Right atrium auricular region (tissue), 2 donors: ENCODE measurements at places on chromosomes 13 and 19. TPM values are rescaled to one million over a fixed set of nuclear protein-coding genes. Genes with fewer than 3 reads are reported as not detected.

DNA sequence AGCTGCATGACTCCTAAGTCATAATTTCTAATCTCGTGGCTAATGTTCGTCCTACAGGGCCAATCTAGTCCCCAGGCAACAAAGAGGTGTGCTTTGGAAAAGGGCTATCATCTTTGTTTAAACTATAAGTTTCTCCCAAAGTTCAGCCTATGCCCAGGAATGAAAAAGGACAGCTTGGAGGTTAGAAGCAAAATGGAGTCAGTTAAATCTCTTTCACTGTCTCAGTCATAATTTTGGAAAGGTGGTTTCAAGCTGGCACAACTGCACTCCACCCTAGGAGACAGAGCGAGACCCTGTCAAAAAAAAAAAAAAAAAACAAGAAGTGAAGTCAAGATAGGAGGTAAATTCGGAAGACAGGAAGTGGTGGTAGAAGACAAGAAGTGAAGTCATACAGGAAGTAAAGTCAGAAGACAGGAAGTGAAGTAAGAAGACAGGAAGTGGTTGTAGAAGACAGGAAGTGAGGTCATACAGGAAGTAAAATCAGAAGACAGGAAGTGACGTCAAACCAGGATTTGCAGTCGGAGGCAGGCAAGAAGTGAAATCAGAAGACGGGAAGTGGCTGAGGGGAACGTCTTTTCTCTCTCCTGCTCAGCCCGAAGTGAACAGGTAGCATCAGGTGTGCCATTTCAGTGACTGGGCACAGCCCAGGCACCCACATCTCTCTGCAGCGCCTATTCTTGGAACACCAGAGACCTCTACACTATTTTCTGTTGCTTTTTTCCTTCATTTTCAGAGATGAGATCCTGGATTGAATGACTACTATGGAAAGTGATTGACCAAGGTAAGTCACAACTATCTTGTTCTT is 32.2 kb downstream of the GP6 start:
- no peaks in the 10 kb centered on the region for H3K27me3 ChIP-seq
- no peaks in the 10 kb centered on the region for H3K36me3 ChIP-seq
- H3K4me3 ChIP-seq = no peak overlapping the region
- H3K4me1 ChIP-seq = no peaks in the 10 kb centered on the region

DNA sequence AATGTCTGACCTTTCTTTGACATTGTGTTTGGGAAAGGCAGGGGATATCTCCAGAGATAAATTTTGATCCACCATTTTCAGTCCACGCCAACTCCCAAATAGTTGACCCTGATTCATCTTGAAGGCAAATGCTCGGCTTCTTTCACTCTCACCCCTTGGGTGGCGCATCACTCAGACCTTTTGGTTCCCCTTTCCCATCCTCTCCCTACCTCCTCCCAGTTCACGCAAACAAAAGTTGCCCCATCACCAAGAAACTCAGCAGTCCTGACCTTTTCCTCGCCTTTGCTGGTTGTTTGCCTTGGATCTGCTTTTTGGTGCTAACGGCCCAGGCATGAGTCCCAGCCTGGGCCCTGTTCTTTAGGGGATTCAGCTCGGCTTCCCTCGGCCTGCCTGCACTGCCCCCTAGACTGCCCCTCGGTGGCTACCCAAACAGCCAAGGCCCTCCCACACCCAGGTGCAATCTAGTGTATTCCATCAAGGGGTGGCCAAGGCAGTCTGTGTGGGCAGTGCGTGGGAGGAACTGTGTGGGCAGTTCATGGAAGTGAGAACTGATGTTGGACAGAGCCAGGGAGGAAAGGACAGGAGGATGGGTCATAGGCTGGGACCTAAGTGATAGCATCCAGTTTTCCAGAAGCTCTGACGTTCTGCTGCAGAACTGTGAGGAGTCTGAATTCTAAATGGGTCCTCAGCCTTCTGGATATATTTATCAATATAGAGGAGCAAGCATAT is 255.7 kb downstream of the DLEU7 start:
- H3K4me1 ChIP-seq = peaks cover 13% of the 10 kb centered on the region
- H3K4me3 ChIP-seq = no peak overlapping the region
- H3K36me3 ChIP-seq = no peaks in the 10 kb centered on the region

The KLK12 gene
- total RNA-seq = not detected

DNA sequence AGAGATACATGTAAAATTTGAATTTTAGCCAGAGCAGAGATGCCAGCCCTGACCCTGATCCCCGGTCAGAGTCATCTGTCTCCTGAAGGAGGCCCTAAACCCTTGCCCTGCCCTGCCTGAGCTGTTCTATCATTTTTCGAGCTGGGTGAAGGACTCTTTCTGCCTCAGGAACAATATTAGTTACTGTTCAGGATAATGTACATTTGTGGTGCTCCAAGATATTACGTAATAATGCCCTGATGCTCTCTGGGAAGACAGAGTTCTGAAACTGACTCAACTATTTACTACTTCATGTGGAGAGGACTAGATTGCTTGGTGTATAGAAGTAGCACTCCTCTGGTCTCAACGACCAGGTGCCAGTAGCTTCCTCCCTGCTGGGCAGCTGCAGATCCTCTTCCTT is 37.9 kb upstream of the UBL3 start:
- H3K27ac ChIP-seq = no peak overlapping the region
- H3K4me3 ChIP-seq = no peak overlapping the region
- H3K36me3 ChIP-seq = no peaks in the 10 kb centered on the region
- H3K27me3 ChIP-seq = no peaks in the 10 kb centered on the region

DNA sequence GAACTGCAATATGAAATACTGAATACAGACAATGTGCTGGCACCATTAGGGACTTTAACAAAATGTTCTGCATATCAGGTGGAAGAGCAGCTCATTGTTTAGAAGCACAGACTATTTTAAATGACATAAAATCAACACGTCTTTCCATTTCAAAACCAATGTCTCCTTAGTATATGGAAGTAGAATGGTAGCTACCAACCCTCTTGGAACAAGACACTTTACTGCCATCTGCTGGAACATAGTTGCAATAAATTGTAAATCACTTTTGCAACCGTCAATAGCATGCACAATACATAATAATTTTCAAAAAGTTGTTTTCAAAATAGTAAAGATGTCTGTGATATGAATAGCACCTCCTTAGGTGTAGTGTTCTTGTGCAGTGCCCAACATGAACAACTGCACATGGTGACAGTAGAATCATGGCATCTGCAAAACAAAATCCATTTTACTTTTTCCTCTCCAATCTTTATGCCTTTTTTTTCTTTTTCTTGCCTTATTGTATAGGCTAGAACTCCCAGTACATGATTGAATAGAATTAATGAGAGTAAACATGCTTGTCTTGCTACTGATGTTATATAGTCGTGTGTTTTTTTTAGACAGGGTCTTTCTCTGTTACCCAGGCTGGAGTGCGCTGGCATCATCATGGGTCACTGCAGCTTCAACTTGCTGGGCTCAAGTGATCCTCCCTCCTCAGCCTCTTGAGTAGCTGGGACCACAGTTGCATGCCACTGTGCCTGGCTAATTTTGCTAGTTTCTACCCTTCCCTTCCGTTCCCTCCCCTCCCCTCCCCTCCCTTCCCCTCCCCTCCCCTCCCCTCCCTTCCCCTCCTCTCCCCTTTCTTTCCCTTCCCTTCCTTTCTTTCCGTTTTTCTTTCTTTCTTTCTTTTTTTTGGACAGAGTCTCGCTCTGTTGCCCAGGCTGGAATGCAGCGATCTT is 7.8 kb upstream of the LYPD5 start:
- DNase-seq = no peak
- H3K27ac ChIP-seq = no peak overlapping the region
- no peaks in the 10 kb centered on the region for H3K4me1 ChIP-seq

GRCh38 chr13:46596466-46596865 is 43.5 kb downstream of the LRCH1 start:
- DNase-seq = no peak
- peak overlapping the region; percentile 32 for H3K27ac ChIP-seq
- H3K4me1 ChIP-seq = peaks cover 46% of the 10 kb centered on the region
- H3K4me3 ChIP-seq = no peak overlapping the region
- H3K27me3 ChIP-seq = no peaks in the 10 kb centered on the region
- H3K36me3 ChIP-seq = no peaks in the 10 kb centered on the region

DNA sequence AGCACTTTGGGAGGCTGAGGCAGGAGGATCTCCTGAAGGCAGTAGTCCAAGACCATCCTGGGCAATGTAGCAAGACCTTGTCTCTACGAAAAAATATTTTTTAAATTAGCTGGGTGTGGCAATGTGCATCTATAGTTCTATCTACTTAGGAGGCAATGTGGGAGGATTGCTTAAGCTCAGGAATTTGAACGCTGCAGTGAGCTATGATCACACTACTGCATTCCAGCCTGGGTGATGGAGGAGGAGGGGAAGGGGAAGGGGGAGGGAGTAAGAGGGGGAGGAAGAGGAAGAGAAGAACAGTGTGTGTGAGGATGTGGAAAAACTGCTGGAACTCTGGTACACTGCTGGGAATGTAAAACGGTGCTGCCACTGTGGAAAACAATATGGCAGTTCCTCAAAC is 9.2 kb upstream of the CLIP3 start:
- H3K27me3 ChIP-seq = no peaks in the 10 kb centered on the region
- H3K36me3 ChIP-seq = no peaks in the 10 kb centered on the region
- no peak for DNase-seq
- no peak overlapping the region for H3K4me3 ChIP-seq
- peak overlapping the region; percentile 17 for H3K27ac ChIP-seq
- no peaks in the 10 kb centered on the region for H3K4me1 ChIP-seq

GRCh38 chr19:12828494-12828893 is 5.9 kb downstream of the RTBDN start:
- H3K27me3 ChIP-seq = peaks cover 39% of the 10 kb centered on the region
- H3K4me1 ChIP-seq = no peaks in the 10 kb centered on the region
- no peak overlapping the region for H3K27ac ChIP-seq
- no peak for DNase-seq

DNA sequence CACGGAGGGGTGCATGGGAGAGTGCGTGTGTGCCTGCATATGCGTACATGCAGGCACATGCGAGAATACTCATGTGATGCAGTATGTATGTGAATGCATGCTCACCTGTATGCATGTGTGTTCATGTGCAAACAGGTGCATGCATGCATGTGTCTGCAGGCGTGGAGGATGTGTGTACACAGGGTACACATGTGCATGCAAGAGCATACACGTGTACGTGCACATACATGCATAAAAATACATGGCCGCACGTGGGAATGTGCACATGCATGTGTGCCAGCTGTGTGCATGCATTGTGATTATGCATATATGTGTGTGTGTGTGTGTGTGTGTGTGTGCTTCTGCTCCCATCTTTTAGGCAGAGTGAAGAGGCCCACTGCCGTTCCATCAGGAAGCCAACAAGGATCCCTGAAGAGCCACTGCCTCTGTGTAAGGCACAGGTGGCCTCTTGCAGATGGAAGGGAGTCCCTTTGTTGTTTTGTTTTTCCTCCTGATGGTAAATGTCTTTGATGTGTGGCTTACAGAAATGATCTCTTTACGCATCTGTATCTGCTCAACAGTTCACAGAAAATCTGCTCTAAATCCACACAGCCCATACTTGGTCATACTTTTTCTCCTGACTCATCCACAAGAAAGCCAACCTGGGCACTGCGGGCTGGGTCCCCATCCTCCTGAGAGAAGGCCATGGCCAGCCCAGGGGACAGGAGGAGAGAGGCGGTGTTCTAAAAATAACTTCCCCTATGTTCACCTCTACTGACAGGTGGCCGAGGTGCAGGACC is 50.7 kb downstream of the KLF2 start:
- no peak overlapping the region for H3K4me3 ChIP-seq
- H3K27ac ChIP-seq = no peak overlapping the region
- DNase-seq = no peak
- peaks cover 47% of the 10 kb centered on the region for H3K36me3 ChIP-seq

- H3K4me1 ChIP-seq = no peaks in the 10 kb centered on the region
- peaks cover 20% of the 10 kb centered on the region for H3K36me3 ChIP-seq
- H3K4me3 ChIP-seq = no peak overlapping the region
- H3K27me3 ChIP-seq = no peaks in the 10 kb centered on the region
- DNase-seq = no peak
- no peak overlapping the region for H3K27ac ChIP-seq
Measured at GRCh38 chr19:4268816-4269430, 10.1 kb upstream of the SHD start.

DNA sequence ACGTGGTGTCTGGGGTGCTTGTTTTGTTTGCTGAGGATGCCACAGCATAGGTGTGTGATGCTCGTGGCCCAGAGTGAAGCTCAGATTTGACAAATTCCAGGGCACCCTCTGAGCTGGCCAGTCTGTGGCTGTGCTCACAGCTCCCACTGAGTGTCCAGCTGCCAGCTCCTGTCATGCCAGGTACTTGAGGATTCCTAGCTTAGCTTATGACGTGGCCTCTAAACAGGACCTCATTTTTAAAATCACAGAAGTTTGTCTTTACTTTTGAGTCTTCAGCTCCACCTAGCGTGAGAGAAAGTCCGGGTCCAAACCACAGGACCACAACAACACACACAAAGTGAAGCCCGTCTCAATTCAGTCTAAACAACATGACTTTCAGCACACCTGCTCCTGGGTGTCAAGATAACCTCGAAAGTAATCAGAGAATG is 117.3 kb downstream of the RAB20 start:
- no peaks in the 10 kb centered on the region for H3K27me3 ChIP-seq
- peaks cover 73% of the 10 kb centered on the region for H3K36me3 ChIP-seq
- peak overlapping the region; percentile 52 for H3K27ac ChIP-seq
- DNase-seq = no peak

The PRR22 gene
- total RNA-seq = 0.67 TPM

The ZNF667 gene
- 5.3 TPM for total RNA-seq

- H3K4me3 ChIP-seq = no peak overlapping the region
- H3K36me3 ChIP-seq = peaks cover 34% of the 10 kb centered on the region
- DNase-seq = no peak
Measured at GRCh38 chr19:18904334-18905057, 8.5 kb upstream of the CERS1 start.

The KLK13 gene
- total RNA-seq = not detected

DNA sequence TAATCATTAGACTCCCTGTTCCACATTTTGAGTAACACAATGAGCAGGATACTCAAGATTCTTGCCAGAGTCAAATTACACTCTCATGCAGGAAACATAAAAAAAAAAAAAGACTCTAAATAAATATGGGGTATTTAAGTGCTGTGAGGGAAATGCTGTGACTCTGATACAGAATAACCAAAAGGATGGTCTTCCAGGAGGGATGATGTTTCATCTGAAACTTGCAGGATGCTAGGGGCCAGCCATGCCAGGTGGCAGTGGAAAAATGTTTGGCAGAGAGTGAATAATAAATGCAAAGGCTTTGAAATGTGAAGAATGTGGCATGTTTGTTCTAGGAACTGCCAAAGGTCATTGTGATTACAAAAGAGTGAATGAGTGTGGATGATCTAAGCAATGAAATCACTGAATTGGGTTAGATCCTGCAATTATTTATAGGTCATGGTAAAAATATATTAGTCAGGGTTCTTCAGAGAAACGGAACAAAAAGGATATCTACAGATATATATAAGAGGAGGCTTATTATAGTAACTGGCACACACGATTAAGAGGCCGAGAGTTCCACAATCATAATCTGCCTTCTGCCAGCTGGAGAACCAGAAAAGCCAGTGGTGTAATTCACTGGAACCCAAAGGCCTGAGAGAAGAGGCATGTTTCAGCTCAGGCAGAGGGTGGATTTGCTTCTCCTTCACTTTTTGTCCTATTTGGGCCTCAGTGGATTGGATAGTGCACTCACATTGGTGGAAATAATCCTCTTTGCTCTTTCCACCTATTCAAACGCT is 1832.8 kb upstream of the MIR17HG start:
- no peak overlapping the region for H3K27ac ChIP-seq
- H3K36me3 ChIP-seq = no peaks in the 10 kb centered on the region

The DHDH gene
- not detected for total RNA-seq

GRCh38 chr13:99442273-99442895 is 58.9 kb upstream of the TM9SF2 start:
- no peak for DNase-seq
- H3K27me3 ChIP-seq = no peaks in the 10 kb centered on the region
- no peak overlapping the region for H3K4me3 ChIP-seq
- no peak overlapping the region for H3K27ac ChIP-seq

GRCh38 chr13:80870186-80870585 is 529.3 kb upstream of the SPRY2 start:
- no peaks in the 10 kb centered on the region for H3K4me1 ChIP-seq
- no peaks in the 10 kb centered on the region for H3K27me3 ChIP-seq
- no peak overlapping the region for H3K27ac ChIP-seq
- H3K36me3 ChIP-seq = no peaks in the 10 kb centered on the region
- no peak overlapping the region for H3K4me3 ChIP-seq

The RXFP2 gene
- total RNA-seq = not detected
